Femur (tissue), 1 donor: ENCODE measurements at places on chromosomes 13 and 19.

DNA sequence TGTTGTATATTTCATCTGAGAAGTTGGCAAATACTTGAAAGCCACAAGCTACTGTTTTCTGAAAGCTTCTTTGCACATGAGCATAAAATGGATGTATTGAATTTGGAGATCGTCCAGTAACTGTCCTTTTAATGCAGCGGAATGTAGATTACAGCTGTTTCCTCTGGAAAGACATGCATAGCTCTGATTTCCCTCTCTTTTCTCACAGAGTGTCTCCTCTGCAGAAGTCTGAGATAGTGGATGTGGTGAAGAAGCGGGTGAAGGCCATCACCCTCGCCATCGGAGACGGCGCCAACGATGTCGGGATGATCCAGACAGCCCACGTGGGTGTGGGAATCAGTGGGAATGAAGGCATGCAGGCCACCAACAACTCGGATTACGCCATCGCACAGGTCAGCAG lies 283.0 kb downstream of the SHISA2 start:
- DNase-seq: no peak

DNA sequence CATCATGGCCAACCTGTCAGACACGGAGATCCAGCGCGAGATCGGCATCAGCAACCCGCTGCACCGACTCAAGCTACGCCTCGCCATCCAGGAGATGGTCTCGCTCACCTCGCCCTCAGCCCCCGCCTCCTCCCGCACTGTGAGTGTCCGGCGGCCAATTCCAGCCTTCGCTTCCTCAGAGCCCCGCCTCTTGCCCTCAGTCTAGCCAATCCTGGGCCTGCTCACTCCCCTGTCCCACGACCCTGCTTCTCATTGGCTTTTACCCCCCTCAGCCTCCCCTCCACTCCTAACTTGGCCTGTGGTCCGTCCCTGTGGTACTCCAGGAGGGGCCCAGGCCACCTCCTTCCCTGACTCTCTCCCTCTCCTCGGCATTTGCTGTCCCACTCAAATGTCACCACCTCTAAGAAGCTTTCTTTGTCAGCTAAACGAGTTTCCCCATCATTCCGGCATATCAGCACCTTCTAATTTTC lies 12.3 kb downstream of the HRC start:
- DNase-seq: peak; percentile 95

DNA sequence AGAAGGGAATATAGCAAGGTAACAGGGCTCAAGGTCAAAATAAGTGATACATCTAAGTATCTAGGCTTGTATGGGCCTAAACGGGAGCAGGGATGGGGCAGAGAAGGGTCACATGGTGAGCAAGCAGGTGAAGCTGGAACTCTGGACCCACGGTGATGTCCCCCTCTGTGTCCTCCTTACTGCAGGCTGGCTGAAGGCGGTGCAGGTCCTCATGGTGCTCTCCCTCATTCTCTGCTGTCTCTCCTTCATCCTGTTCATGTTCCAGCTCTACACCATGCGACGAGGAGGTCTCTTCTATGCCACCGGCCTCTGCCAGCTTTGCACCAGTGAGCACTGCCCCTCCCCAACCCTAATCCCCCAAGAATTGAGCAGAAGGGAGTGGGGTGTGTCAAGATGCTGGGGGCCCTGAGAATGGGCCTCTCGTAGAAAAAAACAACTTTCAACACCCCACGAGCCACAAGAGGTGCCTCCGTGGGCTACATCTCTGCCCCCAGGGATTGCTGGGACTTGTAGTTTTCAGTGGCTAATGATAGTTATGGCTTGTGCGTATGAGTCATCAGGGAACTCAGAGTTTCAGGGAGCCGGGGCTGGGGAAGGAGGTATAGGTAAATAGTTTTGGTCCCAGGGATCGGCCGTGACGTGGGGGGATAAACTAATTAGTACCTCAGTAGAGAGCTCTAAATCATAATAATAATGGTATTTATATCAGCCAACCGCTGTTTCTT lies 4.0 kb downstream of the EMP3 start:
- DNase-seq: no peak

GRCh38 chr13:76397413-76397812 lies 488.8 kb downstream of the KCTD12 start:
- no peak for DNase-seq

DNA sequence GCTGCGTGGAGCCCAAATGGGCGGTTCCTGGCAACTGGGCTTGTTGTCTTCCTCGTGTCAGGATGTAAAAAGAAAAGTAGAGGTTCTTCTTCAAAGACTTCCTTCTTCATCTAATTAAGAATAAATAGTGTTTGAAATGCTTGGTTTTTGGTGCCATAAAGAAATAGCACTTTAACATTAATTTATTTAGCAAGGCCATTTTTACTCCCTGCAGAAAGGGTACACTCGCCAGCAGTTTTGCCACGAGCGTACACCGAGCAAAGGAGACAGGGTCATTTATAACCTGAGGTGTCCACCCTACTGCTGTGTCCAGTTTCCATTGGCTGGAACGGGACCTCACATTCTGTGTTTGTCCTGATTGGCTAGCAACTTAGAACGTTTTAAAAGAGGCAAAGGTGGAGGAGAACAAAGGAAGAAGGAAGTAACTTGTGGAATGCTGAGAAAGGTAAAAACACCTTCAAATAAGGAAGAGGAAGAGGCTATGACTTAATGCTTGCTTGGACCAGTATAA lies 21.8 kb upstream of the OR10H1 start:
- DNase-seq: no peak

GRCh38 chr19:38933544-38933943 lies 2.8 kb downstream of the MRPS12 start:
- DNase-seq: no peak

DNA sequence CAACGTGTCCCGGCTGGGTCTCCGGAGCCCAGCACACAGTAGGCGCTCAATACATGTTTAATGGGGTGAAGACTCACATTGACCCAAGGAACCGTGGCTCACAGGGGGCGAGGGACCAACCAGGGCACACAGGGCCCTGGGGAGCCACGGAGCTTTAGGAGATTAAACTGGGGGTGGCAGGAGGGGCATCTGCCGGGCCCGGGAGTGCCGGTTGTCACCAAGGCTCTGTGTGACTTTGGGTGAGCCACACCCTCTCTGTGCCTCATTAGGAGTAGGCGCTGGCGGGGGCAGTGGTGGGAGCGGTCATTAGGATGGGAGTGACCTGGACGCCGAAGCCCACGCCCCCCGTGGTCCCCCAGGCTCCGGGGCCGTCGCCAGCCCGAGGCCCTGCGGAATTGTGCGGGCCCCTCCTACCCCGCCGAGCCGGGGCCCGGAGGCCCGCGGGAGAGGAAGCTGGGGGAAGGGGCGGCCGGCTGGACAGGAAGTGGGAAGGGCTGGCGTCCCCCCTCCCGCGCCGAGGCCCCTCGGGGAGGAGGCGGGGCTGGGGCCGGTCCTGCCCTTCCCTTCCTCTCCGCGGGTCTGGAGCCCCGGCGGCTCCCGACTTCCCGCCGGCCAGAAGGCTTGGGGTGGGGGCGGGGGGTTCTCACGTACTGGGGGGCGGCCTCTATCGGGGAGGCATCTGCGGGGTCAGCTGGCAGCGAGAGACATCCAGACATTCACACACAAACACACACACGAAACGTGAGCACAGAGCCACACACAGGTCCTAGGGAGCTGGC lies 1.8 kb upstream of the SSBP4 start:
- DNase-seq: peak; percentile 93

GRCh38 chr19:41233748-41234240 lies 14.8 kb downstream of the AXL start:
- DNase-seq: peak; percentile 49

- no peak for DNase-seq
These were observed 76.6 kb upstream of the POMP start for GRCh38 chr13:28582225-28582891.

GRCh38 chr13:111232191-111232590 lies 88.3 kb upstream of the TEX29 start:
- DNase-seq: no peak

- no peak for DNase-seq
These were observed 23.1 kb downstream of the EPSTI1 start for GRCh38 chr13:42968906-42969305.

- no peak for DNase-seq
These were observed 86.9 kb downstream of the SLC15A1 start for GRCh38 chr13:98665638-98665995.

DNA sequence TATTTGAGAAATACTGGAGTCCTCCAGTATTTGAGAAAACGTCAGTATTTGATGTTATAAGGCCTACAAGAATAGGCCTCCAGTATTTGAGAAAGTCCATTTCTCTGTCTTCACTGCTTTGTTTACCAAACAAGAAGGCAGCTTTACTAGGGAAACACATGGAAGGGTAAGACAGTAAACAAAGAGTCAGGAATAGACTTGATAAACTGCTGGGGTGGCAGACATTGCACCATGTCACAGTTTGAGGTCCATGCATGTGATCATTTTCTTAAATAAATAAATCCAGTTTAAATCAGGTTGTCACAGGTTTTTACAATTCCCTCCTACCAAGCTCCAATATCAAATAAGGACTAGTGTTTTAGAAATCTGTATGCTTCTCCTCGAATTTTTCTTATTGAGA lies 1431.0 kb upstream of the SPRY2 start:
- DNase-seq: no peak
